Ureter (tissue), 1 donor: ENCODE measurements at places on chromosomes 3 and 15.

GRCh38 chr3:40012381-40012780 is 203.0 kb downstream of the MYRIP start:
- DNase-seq, result no peak

DNA sequence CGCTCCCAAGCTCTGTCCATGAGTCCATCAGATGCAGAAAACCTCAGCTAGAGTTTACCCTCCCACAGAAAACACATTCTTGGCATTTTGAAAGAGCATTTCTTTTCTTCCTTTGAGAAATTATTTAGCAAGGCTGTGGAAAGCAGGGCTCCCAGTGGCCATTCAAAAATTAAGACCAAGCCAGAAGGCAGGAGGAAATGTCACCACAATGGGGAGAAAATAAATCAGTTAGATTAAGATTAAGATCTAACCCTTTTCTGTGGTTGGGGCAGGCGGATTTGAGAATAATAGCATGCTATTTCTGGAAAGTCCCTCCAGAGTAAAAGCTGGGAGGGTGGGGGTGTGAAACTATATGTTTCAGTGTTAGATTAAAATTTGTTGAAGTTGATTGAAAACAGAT is 20.2 kb downstream of the LRIG1 start:
- DNase-seq, result no peak

DNA sequence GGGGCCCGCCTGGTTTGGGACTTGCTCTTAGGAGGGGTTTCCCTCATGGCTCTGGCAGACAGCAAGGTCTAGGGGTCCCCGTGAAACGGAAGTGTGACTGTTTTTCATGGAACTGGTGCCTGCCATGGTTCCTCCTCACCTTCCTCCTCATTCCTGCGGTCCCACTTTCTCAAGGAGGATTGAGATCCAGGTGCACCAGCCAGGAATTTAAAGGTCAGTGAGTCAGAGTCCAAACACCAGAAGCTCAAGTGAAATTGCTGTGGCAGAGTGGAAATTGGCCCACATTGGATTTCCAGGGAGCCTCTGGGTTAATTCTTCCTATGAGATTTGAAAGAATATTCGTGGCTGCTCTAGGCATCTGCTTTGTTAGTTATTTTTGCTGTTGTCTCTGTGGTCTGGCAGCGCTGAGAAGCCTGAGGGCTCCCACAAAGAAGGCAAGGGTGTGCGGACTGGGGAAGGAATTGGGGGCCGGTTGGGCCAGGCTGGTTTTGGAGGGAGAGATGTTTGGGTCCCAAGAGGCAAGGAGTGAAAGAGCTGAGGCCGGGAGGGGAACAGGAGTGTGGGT is 60.4 kb upstream of the TNFAIP8L3 start:
- DNase-seq, result no peak

DNA sequence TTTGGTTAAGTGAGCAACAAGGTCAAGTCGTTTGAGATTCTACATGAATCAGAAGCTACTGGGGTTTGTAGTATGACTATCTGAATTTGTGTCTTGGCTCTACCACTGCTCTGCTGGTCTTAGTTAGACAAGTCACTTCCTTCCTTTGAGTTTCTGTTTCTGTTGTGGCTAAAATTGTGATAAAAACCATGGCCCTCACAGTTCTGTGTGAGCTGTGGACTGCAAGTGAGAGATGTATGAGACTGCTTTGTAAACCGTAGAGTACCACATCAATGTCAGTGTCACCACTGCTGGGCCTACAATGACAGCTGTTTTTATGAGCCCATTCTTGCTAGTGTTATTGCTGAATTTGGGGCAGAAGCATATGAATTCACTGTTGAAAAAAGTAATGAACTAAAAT is 32.7 kb downstream of the RARB start:
- DNase-seq, result no peak

GRCh38 chr3:110526777-110527727 is 544.6 kb upstream of the NECTIN3 start:
- DNase-seq, result no peak

DNA sequence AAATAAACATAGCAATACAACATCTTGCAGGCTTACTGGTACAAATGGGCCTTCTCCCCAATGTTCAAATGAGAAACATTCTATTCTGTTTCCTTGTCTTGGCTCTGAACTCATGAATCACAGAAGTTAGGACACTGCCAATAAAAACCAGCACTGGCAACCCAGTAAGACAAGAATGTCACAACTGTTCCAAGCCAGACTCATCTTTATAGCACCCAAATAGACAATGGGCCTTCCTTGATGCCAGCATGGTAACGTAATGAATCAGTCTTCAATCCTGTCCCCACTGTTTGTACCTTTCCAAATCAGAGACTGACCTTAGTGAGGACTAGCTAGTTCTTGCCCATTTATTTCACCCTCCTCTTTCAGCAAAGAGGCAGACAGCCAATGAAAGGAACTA is 14.1 kb upstream of the RPS17 start:
- DNase-seq, result no peak

DNA sequence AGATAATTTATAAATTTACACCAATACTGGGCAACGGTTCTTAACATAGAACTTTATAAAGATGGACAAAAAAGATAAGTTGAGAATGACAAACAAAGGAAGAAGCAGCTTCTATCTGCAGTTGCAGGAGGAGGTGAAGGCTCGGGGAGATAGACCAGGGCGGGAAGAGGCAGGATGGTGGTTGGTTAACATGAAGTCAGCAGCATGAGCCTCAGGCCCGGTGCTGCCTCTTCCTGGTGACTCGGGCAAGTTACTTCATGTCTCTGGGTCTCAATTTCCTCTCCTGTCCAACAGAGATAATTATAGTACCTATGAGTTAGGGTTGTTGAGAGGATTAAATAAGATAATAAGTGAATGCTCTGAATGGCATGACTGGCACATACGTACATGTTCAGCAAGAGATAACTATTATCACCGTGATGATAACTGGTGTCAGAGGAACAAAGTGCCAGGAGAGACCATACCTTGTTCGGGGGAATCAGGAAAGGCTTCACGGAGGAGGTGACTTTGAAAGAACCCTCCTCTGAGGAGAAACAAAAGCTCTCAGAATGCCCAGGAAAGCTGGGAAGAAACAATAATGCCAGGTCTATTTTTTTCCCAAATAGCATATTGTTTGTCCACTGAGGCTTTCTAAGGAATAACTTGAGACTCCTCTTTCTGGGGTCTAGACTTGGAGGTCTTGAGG is 4.4 kb downstream of the PAK6 start:
- DNase-seq, result no peak
